ENCODE measurements at places on chromosomes 12 and 14.

DNA sequence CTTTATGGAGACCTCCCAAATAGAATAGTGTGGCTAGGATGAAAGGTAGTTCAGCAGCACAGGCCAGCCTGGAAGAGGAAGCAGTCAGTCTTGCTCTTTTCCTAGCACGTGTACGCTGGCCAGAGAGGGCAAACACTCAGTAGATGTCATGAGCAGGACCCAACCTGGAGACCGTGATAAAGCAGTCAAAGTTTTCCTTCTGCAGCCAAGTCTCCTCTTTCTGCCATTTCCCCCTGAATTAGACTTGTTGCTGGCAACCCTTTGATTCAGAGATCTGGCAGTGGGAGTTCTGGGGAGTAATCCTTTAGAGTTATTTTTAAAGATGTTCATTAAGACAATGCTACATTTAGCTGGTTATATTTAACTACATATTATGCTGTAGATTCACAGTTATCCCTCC is 183.7 kb downstream of the EXOC5 start:
- DNase-seq, result no peak

GRCh38 chr12:712172-712863 is 40.1 kb upstream of the WNK1 start:
- DNase-seq, result no peak

DNA sequence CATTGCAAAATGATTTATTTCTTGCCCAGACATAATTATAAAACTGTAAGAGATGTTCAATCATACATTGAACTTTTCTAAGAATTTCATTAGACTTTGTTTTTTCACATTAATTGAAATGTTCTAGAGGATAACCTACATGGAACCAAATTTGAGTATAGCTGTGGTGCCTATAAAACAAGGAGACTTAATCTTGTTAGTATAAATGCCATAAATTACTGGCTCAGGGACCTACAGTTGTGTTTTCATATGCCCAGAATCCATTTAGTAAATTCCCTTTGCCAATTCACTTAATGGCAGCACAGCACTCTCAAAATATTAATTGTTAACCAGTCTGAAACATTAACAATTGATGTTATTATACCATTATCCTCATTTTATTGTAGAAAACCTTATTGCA is 488.5 kb downstream of the NELL2 start:
- DNase-seq, result no peak

DNA sequence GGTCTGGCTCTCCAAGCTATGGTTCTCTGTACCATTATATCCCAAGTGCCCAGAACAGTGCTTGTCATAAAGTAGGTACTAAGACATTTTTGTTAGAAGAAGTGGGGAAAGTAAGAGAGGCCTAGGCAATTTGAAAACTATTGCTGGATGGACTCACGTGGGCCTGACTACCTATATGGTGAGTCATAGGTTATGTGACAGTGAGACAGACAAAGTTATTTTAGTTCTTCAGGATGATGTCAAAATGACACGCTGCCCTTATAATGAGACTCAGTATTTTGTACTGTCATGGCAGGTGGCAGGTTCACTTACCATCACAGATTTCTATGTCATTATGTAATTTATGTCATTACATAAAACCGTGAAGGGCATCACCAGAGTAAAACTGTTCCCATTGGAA is 53.1 kb downstream of the PARP11 start:
- no peak for DNase-seq
